Type B pancreatic cell (in vitro differentiated cells): ENCODE measurements at places on chromosomes 4 and X.

- DNase-seq = no peak
These were observed 202.7 kb upstream of the POU3F4 start for GRCh38 chrX:83305381-83305780.

GRCh38 chr4:8052160-8052691, 106.4 kb downstream of the ABLIM2 start:
- no peak for DNase-seq

DNA sequence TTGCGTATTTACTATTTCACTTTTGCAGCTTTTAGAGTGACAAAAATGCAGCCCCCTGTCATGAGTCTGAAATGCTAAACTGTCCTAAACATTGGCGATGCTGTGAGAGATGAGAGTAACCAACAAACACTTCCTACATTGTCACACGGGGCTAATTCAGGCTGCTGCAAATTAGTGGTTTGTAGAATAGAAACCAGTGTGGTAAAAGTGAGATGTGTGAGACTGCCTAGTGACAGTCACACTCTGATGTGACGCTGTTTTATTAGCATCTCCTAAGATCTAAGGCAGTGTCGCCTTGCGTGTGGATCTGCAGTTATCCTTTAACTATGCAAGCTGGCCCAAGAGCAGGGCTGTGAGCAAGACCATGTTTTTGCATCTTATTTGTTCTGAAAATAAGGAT, 800.2 kb upstream of the TENM3 start:
- no peak for DNase-seq

DNA sequence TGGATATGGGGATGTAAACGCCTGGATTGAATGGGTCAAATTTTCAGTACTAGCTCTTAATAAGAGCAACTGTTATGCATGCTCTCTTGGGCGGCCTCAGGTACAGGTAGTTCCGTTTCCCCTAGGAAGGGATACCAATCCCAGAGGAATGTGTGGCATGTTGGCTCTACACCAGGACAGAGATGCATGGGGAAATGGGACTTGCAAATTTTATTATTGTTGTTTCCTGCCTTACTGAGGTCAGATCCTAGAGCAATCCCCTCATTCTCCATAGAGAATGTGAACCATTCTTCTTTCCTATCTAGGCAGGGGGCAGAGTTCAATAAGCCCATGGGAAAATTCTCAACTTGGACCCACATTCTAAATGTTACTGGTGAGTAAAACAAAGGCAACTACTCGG, 361.8 kb upstream of the FGF16 start:
- no peak for DNase-seq

- no peak for DNase-seq
These were observed 67.2 kb upstream of the NDP start for GRCh38 chrX:44040406-44040805.

DNA sequence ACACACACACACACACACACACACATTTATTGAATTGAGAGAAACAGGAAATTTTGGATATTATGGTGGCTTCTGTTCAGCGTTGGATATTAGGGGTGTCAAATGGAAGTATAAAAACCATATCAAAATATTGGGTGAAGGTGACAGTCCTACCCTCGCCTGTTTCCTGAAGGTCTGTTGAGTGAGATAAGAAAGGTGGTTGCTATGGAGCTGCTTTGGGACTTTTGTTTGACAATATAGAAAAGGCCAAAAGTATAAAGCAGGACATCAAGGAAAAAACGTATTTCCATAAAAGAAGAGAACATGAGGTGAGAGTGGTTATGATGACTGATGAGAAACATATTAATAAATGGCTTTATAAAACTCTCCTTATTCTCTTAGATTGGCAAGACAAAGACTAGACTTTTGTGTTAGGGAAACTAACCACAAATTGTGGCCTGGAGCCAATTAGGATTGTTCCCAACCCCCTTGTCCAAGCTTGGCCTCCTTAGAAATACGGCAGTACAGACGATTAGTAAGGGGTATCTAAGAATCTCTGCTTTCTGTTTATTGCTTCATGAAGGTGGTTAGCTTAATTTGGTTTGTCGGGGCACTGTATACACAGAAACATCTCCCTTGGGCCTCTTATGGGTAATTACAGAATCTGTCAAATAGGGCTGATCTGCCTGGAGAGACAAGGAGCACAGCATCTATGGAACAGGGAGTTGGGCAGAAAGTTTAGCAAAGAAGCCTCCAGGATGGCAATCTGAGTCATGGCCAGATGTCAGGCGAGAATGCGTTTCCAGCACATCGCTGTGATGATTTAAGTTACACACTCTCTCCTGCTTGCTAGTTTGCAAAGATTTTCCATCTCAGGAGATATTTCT, 198.0 kb downstream of the CBR4 start:
- no peak for DNase-seq

GRCh38 chr4:76896614-76897535, 1.1 kb downstream of the SOWAHB start:
- no peak for DNase-seq

DNA sequence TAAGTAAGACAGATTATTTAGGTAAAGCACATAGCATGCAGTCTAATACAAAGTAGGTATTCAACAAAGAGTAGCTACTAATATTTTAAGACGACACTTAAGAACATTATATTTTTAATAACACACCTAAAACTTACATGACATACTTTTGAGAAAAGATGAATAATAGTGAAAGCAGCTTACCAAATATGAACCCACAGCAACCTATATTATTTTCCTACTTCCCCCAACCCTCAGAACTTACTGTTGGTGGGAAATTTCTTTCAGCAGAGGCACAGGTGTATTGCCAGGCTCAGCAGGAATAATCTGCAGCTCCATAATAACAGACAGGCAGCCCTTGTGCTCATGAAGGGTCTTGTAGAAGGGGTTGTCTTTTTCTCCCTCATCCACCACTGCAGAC, 498.9 kb downstream of the GLUD2 start:
- no peak for DNase-seq

DNA sequence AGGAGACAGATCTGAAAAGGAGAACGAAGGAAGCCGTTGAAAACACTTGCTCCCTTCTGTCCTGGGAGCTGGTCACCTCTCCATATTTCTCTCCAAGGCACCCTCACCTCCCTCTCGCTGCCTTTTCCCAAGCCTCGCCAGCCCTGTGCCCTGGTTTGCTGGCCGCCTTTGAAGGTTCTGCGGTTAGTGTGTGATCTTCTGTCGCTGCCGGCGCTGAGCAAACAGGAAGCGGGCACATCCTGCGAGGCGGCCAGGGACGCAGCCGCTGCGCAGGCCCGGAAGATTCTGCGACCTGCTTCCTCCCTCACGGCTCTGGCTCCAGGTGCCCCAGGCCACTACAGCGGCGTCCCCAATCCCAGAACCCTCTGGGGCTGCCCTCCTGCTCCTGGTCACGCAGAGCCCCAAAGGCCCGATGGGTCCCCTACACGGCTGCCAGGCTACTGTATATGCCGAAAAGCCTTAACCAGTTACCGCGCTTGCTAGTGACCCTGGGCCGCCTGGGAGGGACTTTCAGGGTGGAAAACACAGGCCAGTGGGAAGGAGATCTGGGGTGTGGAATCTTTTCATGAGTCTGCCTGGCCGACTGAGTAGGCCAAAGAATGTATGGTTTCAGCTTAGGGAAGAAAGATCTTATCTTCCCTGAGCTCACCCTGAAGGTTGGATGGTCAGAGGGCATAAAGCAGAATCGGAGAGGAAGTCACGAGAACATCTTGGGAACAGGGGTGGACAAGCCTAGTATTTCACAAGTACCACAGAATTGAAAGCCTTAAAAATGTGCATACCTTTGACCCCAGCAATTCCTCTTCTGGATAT, 2.3 kb upstream of the SASH3 start:
- no peak for DNase-seq

DNA sequence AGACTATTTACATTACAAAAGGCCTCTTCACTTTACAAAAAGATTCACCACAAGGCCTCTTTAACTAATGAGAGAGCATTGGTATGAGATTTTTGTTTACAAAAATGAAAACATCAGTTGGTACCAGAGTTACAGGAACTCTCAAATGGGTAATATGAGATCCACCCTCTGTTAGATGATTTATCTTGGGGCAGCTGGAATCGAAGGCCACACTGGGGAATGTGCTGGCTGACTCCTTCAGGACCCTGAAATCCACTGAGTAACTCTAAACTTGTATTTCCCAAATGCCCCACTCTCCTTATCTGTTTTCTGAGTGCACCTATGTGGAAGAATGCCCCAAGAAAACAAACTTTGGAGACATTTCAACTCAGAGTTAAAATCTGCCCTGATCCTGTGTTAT, 232.9 kb upstream of the F9 start:
- DNase-seq = no peak

- DNase-seq = no peak
These were observed 23.5 kb upstream of the CA5B start for GRCh38 chrX:15714529-15714928.

DNA sequence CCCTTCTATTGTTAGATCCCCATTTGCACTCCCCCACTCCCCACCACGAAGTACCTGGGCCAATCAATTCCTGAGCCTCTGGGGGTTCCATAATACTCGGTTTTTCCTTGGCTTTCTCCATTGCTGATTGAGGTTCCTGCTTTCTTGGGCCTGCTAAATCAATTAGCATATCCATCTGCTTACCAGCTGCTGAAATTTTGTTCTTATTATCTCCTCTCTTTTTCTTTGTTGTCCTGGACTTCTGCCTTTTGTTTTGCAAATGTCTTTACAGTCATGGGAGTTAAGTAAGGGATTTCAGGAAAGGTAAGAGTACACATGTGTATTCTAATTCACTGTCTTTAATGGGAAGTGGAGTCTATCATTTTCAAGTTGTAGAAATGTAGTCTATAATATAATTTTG, 222.2 kb downstream of the MID1 start:
- no peak for DNase-seq

DNA sequence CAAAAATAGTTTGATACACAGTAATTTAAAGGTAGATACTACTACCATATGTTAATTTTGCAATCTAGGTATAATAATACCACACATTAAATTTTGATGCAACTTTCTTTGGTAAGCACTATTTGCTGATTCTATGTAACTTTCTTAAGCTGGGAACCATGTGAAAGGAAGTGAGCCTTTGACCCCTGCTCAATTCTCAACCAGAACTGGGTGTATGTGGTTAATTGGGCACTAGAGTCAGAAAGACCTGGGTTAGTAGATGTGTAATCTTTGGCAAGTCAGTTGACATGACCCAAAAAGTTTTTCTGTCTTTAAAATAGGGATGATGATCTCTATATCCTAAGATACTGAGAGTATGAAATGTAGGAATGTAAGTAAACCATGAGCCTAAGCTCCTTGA, 22.4 kb downstream of the TLR2 start:
- DNase-seq = no peak

DNA sequence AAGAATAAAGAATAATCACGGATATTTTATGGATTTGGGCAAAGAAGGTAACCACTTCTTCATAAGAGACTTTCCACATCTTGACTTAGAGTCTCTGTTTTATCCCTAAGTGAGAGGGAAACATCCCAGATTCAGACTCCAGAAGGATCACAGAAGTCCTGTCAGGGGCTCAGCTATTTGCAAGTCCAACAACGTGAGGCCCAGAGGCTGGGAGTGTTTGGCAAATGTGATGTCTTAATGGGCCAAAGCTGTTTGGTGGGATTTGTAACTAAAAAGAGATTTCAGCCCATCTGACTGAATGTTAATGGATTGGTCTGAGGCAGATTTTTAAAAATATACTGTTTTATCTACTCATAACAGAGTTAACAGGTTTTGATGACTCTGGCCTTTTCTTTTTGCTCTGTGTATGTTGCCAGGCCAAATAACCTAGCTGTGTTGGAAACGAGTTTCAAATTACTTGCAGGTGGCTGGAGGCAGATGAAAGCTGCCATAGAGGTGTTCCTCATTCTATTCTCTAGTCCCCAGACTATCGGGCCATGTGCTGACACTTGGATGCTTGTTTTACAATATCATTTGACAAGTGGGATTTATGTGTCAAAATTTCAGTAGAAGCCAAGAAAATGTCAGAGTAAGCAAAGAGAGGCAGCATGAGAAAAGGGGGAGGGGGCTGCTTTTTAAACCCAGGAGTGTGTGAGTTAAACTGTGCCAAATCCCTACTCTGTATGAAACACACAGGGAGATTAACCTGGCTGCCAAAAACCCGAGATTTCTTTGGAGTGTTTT, 330.9 kb downstream of the DCHS2 start:
- no peak for DNase-seq

GRCh38 chr4:66034671-66035070, 364.4 kb upstream of the EPHA5 start:
- no peak for DNase-seq

DNA sequence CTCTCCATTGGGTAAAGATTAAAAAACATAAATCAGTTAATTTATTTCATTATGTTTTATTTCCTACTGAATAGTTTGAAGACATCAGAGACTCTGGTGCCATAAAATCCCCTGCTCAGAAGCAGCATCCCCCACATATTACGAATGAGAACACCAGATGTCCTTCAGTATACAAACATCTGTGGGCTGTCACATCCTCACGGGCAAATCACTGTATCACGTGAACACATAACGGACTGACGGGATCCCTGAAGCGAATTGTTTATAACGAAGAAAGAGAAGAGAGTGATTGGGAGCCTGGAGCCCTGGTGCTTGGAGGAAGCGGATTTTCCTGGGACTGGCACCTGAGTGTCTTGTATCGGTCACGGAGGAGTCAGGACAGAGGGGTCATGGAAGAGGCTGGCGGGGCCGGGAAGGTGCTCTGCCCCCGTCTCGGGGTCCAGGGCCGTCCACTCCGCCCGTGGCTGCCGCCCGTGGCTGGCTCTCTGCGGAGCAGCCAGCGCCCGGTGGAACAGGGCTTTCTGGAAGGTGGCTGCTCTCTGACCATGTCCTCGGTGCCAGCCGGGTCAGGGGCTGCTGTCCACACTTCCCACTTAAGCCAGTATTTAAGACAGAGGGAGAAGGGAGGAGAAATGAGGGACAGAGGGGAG, 452.7 kb upstream of the FAT1 start:
- no peak for DNase-seq

- DNase-seq = no peak
These were observed 1697.0 kb downstream of the PCDH7 start for GRCh38 chr4:32417113-32417704.

DNA sequence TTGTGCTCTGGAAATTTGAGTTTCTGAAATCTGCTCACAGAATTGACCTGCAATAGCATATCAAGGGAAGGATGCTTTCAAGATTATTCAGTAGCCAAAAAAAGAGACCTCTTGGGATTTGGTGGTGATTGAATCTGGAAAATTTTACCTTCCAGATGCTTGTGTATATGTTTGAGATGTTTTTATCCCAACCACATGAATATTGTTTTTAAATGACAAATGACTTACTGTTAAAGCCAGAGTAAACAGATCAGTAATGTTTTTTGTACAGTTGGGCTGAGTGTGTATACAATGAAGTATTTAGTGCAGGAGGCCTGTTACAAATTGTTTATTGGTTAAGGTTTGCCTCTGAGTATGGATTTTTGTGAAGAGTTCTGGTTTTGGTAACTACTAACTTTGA, 126.5 kb downstream of the CBR4 start:
- DNase-seq = no peak

- no peak for DNase-seq
These were observed 47.9 kb downstream of the HSD17B13 start for GRCh38 chr4:87274803-87275202.

GRCh38 chr4:108029731-108030130, 40.0 kb downstream of the HADH start:
- DNase-seq = no peak

- no peak for DNase-seq
These were observed 1.4 kb downstream of the FGF13 start for GRCh38 chrX:138709886-138710791.
